Upper lobe of right lung (tissue), 1 donor: ENCODE measurements at places on chromosomes 13 and 19.

- DNase-seq, result peak; percentile 74
- H3K36me3 ChIP-seq, result peaks cover 24% of the 10 kb centered on the region
- peak overlapping the region; percentile 81 for H3K27ac ChIP-seq
Measured at GRCh38 chr19:45515081-45515624, 7.9 kb downstream of the VASP start.

DNA sequence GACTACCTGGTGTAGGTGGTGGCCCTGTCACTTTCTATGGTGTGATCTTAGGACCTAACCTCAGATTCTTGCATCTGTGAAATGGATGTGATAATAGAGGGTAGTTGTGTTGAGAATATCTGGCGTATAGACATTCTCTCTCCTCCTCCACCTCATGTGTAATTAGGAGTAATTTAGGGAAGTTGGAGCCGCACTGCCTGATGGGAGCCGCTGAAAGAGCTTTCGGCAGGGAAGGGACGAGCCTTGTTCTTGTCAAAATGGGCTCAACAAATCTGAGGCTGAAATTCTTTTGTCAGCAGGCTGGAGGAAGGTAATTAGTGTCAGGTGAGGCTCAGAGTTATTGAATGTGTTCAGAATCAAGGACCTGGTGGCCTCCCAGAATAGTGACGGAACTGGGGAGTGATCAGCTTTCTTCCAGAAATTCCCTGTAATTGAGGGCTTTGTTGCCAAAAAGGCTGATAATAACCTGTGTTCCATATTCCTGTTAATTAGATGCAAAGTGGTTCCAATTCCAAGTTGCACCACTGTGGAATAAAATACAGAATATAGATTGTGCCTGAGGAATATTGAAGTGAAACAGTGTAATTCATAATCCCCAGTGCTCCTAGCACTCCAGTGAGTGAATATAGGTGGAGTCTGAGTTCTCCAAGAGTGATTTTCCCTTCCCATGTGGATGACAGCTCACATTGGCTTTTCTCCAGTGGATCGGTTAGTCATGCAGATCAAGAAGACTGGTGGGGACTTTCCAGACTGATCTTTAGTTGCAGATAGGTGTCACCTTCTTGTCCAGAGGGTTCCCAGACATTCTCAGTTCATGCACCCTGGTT is 47.5 kb downstream of the SPATA13 start:
- no peak for DNase-seq
- no peaks in the 10 kb centered on the region for H3K27me3 ChIP-seq
- peaks cover 5% of the 10 kb centered on the region for H3K4me1 ChIP-seq

- no peak overlapping the region for H3K27ac ChIP-seq
- DNase-seq, result no peak
- H3K4me1 ChIP-seq, result no peaks in the 10 kb centered on the region
- no peak overlapping the region for H3K4me3 ChIP-seq
Measured at GRCh38 chr19:8020681-8021080, 15.2 kb upstream of the ELAVL1 start.

DNA sequence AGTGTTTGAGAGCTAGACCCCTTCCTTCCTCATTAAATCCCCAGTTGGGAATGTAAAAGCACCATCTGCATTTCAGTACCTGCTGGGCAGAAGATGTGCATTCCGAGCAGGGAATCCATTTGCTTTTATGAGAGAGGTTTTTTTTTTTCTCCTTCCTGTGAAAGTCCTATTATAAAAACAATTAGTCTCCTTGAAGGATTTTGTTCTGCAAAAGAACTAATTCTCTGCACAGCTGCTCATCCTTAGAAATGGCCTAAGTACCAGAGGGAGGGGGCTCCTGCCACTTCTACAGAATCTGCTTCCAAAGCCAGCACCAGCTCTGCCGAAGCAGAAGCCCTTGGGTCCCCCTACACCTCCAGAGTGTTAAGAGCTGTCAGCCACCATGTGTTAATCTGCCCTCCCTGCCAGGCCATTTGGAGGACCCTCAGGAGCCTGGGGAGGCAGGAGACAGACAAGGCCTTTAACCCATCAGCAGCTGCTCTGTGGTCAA is 36.4 kb upstream of the SERPINE3 start:
- no peak overlapping the region for H3K4me3 ChIP-seq
- no peaks in the 10 kb centered on the region for H3K27me3 ChIP-seq
- DNase-seq, result no peak
- H3K27ac ChIP-seq, result no peak overlapping the region

- DNase-seq, result no peak
- H3K36me3 ChIP-seq, result no peaks in the 10 kb centered on the region
- no peak overlapping the region for H3K27ac ChIP-seq
- H3K4me3 ChIP-seq, result no peak overlapping the region
Measured at GRCh38 chr19:50190439-50190891, 13.0 kb upstream of the MYH14 start.

- no peaks in the 10 kb centered on the region for H3K4me1 ChIP-seq
- H3K36me3 ChIP-seq, result peaks cover 35% of the 10 kb centered on the region
- no peak for DNase-seq
- no peak overlapping the region for H3K27ac ChIP-seq
- no peak overlapping the region for H3K4me3 ChIP-seq
Measured at GRCh38 chr19:19049406-19049805, 14.4 kb upstream of the SLC25A42 start.
